ENCODE measurements at places on chromosomes 16 and 17.

- DNase-seq = no peak
Observed at GRCh38 chr16:56728980-56729734, 772 bp upstream of the NUP93 start.

DNA sequence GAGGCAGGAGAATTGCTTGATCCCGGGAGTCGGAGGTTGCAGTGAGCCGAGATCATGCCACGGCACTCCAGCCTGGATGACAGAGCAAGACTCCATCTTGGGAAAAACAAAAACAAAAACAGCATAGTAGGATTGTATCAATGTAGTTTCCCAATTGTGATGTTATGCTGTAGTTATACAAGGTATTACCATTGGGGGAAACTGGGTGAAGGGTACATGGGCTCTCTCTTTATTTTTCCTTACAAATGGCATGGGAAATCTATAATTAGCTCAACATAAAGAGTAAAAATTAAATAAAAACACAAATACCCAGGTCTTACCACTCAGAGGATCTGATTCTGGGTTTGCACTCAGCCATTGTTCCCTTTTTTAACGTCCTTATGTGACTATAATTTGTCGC lies 107.9 kb downstream of the KATNIP start:
- DNase-seq = no peak

DNA sequence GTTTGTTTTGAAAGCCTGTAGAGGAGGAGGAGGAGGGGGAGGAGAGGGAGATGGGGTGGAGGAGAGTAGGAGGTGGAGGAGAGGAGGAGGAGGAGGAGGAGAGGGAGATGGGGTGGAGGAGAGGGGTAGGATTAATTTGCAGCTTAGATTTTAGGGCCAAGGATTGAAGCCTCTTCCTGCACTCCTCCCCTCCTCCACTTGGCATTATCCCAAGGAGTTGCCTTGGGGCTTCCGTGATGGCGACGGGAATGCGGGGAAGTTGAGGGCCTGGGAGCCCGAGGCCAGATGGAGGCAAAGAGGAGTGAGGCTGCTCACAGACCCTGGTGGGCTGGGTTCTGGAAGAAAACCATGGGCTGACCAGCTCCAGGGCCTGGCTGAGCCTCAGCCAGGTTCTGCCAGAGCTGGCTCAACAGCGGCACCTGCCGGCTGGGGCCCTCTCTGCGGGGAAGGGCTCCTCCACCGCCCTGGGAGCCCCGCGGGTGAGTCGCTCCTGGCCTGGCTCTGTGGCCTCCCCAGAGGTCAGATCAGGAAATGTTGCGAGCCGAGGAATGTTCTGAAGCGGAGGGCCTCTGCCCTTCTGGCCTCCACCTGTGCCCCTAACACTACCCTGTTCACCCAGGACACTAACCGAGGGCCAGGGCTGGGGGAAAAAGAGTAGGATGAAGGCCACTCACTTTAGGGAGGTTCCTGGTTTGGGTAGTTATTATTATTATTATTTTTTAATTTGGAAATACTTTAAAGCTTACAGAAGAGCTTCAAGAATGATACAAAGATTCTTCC lies 23.9 kb upstream of the FMNL1 start:
- peak; percentile 88 for DNase-seq

DNA sequence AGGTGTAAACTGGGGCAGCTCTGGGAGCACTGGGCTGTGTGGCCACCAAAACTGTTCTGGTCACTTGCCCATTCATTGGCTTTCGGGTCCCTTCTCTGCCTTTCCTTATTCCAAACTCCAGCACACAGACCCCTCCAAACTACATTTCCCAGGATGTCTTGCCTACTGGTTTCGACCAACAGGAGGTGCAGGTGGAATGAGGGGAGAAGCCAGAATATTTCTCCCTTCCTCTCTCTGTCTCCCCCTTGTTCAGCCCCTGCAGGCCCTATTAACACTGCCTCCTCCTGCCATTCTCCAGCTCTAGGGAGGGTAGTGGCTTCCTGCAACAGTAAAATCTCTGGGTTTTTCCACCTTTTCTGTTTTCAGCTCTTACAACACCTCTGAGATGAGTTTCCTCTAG lies 13.2 kb upstream of the NAGPA start:
- DNase-seq = no peak

- no peak for DNase-seq
Observed at GRCh38 chr17:28169621-28170349, 127.3 kb downstream of the NLK start.

DNA sequence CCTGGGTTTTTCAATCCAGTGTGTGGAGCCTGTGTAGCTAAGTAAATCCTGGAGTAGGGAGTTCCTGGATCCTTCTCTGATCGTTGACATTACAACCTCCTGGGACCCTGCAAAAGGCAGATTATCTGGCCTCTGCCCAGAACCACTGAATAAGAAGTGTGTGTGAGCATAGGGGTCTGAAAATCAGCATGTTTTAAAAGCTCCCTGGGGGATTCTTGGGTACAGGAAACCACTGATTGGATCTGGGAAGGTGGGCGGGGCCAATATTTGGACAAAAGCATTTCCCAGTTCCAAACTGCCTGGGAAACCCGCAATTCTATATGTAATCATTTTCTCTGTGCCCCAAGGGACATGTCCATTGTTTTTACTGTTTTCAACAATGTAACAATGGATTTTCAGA lies 27.2 kb upstream of the BEAN1 start:
- no peak for DNase-seq

- no peak for DNase-seq
Observed at GRCh38 chr17:354651-355556, 2.3 kb upstream of the RPH3AL start.

GRCh38 chr16:1560866-1561265 lies 27.4 kb downstream of the TMEM204 start:
- DNase-seq = no peak

DNA sequence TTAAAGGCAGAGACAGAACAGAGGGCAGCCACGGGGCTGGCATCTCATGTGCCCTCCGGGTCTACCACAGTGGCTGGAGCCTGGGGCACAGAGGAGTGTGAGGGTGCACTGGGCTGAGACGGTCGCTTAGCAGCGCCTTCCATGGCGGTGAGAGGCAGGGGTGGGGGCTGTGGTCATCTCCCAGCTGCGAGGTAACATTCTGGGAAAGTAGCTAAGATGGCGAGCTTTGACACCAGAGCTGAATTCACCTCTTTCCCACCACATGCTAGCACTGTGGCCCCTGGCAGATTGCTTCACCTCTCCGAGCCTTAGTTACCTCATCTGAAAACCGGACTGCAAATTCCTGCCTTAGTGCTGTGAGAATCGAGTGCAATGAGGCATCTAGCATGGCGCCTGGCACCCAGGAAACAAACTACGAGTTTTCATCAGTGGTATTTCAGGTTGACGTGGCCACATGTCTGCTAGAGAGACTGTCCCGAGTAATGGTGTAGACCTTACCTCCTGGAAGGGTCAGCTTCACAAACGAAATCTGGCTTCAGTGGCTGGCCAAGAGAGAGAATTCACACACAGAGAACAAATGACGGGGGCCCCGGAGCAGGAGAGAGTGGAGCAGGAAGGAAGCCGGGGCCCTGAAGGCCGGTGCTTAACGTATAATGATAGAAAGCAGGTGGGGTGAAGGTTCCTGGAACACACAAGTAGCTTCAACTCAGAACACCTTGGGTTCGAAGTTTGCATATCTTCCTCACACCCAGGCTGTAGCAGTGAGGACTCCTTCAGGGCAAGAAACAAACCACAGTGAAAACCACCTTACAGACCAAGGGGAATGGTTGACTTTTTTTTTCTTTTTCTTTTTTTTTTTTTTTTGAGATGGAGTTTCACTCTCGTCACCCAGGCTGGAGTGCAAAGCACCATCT lies 63.9 kb upstream of the RPH3AL start:
- peak; percentile 82 for DNase-seq

DNA sequence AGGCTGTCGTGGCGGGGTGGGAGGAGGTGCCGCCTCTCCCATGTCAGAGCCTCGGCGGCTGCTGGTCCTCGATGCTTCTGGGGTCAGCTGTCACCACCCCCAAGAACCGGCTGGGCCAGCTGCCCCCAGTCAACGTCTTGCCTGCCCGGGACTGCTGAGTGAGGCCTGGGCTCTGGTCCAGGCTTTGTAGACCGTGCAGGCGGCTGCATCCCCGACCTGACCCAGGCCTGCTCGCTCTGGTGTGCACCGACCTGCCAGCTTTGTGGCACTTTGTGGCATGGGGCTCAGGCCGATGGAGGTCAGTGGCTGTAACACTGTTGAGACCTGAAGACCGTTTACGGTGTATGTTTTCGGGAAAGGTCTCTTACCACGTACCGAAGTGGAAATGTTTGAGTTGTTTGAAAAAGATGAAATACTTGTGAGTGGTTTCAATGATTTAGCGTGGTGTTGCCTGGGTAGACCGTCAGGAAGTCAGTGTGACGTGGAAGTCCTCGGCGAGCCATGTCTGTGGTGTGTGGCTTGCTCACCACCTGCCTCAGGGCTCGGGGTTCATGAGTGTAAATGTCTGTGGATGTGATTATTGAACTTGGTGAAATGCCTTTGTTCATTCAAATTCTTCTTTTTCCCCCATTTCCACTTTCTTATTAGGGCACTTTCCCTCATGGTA lies 53.2 kb upstream of the ZNF750 start:
- peak; percentile 86 for DNase-seq

DNA sequence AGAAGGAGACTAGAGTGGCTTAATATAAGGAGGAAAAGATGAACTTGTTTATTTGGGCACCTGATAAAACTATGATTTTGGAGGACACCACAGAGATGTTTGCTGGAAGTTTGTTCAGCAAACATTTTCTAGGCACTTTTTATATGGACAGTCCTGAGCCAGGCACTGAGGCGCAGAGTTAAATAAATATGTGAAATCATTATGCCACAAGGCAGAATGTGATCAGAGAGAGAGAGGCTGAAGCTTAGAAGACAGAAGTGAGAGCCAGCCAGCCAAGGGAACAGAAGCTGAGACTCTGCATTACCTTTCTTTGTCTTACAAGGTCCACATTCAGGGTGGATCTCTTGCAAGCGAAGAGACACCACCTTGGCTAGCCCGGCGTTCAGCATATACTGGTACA lies 21.4 kb downstream of the GTF3C1 start:
- no peak for DNase-seq

GRCh38 chr17:74442291-74442669 lies 10.4 kb downstream of the GPRC5C start:
- no peak for DNase-seq

GRCh38 chr16:87982581-87983041 lies 31.4 kb downstream of the BANP start:
- no peak for DNase-seq

DNA sequence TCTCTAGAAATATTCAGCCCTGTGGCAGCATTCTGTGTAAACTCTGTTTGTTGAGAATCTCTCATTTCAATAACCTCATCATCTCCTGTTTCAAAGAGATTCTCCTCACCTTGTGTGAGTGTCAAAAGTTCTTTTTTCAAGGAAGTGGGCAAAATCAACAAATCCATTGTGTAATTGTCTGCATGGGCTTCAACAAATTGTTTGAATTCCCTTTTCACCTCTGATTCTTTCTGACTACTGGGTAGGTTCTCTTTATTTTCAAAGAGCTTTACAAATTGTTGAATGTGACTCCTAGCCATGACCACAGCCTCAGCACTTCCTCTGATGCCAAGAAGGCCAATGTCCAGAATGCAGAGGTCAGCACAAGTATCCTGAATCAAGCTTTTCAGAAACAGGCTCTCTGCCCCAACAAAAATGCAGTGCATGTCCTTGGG lies 48.0 kb downstream of the N4BP1 start:
- no peak for DNase-seq

DNA sequence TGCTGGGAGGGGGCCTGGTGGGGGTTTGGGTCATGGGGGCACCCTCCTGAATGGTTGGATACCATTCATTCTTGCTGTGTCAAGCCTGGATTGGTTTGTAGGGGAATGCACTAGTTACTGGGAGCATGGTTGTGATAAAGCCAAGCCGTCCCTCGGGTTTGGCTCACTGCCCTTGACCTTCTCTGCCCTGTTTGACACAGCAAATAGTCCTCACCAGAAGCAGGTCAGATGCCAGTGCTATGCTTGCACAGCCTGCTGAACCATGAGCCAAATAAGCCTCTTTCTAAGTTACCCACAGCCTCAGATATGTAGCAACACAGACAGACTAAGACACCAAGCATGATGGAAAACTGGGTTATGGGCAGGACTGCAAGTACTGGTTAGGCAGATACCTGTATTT lies 14.6 kb downstream of the ZNF778 start:
- no peak for DNase-seq

DNA sequence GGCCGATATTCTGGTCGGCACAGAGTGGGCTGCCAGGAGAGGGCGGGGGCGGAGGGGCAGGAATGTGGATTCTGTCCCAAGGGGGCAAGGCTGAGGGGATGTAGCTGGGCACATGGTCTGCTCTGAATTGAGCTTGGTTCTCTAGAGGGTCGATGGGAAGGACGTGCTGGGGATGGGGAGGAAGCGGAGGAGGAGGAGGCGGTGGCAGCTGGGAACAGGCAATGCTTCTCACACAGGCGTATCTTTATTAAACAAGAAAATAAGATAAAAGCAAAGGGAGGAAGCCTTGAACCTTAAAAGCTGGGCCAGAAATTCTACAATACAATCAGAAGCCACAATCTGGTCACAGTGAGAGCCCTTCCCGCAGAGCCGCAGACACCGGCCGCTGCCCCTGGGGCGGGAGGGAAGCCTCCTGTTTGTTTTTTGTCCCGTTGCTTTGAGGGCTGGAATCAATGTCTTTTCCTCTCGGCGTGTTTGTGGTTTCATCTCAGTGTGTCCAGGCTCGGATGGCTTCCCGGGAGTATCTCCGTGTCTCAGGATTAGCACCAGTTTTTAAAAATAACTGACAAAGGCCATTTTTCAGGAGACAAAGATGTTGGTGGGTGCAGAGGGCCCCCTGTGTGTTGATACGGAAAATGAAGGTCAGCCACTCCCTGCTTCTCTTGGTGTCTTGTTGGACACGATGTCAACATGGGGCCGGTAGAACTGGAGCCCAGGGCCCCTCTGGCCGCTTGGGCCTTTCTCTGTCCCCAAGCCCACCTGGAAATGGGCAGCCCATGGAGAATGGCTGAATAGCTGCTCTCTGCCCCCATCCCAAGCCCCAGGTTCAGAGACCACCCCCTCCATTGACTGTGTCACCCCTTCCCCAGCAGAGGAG lies 12.3 kb upstream of the SLC7A5 start:
- DNase-seq = no peak

GRCh38 chr16:65306722-65307121 lies 184.9 kb upstream of the CDH11 start:
- DNase-seq = no peak

DNA sequence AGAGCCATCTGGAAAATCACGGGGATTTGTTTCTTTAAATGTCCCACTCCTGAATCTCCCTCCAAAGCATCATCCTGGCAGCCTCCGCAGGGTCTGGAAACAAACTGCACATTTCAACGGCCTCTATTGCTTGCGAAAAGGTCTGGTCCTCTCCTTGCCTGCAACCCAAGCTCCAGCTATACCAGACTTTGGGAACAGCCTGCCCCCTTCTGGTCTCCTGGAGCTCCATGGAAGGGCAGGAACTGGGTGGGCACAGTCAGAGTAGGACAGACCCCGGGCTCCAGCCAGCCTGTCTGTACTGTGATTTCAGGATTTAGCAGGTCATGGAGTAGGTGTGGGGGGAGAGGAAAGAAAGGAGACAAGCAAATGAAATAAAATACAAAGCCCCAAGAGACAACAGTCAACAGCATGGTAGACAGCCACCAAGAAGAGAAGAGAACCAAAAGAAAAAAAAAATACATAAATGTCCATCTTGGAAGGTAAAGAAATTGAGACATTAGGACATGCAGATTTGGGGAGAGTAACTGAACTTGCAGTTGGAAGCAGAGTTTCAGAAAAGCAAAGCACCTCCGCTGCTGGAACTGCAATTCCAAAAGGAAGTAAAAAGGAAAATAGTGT lies 2.7 kb downstream of the XYLT1 start:
- peak; percentile 64 for DNase-seq

- no peak for DNase-seq
Observed at GRCh38 chr17:77456271-77456950, 315.6 kb downstream of the SEC14L1 start.

All from activated CD8-positive, alpha-beta T cell treated with anti-CD3 and anti-CD28 coated beads, Interleukin-2, amount 10 ng/mL, durations not matched to agents 7 days and 5 days (primary cell).